Left lung (tissue), 14 donors: ENCODE measurements at places on chromosomes 6 and 20. TPM values are rescaled to one million over a fixed set of nuclear protein-coding genes. Genes with fewer than 3 reads are reported as not detected.

FLRT3 gene
- 63.9 TPM for total RNA-seq

DNA sequence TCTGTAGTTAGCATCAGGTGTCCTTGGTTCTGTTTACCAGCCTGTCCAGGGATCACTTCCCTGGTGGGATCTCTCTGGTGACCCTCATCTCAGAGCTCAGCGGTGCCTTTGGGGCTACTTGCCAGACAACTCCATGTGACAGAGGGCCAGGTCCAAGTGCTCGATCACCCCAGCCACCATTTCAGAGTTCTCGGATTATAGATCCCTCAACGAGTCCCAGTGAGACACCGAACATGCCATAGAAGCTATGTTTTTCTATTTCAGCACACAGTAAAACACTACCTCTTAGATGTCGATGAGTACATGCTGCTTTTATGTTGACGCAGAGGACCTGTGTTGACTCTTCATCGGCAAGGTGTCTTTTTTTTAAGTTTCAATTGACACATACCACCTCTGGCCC lies 170.1 kb upstream of the AKAP12 start:
- H3K27me3 ChIP-seq, result no peaks in the 10 kb centered on the region
- H3K36me3 ChIP-seq, result no peaks in the 10 kb centered on the region
- no peak overlapping the region for H3K4me3 ChIP-seq
- no peak for DNase-seq

GRCh38 chr6:160972111-160972510 lies 19.5 kb upstream of the MAP3K4 start:
- H3K27me3 ChIP-seq, result no peaks in the 10 kb centered on the region
- H3K36me3 ChIP-seq, result no peaks in the 10 kb centered on the region
- H3K4me3 ChIP-seq, result no peak overlapping the region

DNA sequence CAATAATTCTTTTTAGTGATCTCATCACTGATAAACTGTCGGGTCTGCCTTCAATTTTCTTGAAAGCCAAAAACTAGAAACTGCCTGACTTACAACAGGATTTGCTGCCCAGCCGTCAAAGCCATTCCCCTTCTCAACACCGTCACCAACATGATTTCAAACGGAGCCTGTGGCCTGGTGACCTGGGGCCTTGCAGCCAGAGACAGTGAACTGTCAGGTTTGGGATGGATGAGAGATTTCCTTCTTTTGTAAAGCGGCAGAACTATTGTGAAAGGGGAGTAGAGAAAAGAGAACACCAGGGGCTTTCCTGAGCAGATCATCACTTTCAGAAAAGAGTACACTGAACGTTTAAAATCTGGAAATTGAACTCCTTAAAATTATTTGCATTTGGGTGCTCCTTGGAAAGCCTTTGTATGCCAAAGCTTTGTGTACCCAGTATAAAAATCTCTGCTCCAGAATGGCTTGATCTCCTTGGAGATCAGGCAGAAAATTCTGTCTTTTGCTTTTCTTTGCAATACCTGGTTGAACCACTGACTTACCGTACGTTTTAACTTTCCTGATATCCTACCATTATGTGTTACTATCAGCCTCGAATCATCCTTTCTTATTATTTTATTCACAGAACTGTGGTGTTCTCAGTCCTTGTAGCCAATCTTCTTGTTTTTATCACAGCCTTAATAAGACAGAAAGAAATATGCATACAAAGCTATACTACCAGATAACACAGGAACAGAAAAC lies 125.2 kb downstream of the PACRG start:
- no peak for DNase-seq
- no peak overlapping the region for H3K27ac ChIP-seq
- no peaks in the 10 kb centered on the region for H3K27me3 ChIP-seq

MMP24 gene
- 24.9 TPM for total RNA-seq

GRCh38 chr6:148250975-148251685 lies 91.5 kb upstream of the SASH1 start:
- no peak overlapping the region for H3K4me3 ChIP-seq
- no peak for DNase-seq
- H3K27ac ChIP-seq, result no peak overlapping the region
- no peaks in the 10 kb centered on the region for H3K36me3 ChIP-seq
- no peaks in the 10 kb centered on the region for H3K4me1 ChIP-seq

GRCh38 chr20:1491281-1491840 lies at the start of gene SIRPB2:
SIRPB2 (minus strand) TSS chr20:1491420; CDS start chr20:1491359, 61 bp downstream.
- H3K27me3 ChIP-seq, result no peaks in the 10 kb centered on the region
- no peaks in the 10 kb centered on the region for H3K36me3 ChIP-seq
- H3K4me1 ChIP-seq, result peaks cover 55% of the 10 kb centered on the region
- DNase-seq, result no peak

DNA sequence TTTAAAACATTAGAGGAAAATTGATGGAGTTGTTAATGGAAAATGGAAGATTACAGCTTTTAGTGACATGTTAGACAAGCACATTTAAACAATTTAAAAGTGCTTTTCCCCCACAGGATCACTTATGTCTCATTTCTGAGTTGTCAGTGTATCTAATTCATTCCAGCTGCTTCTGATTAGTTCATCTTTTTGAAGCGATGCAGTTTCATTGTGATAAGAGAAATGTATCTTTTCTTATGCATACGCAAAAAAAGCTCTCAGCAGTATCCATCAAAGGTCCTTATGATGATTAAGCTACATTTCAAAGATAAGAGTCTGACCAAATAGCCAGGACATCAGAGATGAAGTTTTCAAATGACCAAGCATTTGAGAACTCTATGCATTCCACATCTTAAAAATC lies 572.6 kb upstream of the SYNCRIP start:
- H3K36me3 ChIP-seq, result no peaks in the 10 kb centered on the region
- no peak overlapping the region for H3K4me3 ChIP-seq
- H3K27ac ChIP-seq, result no peak overlapping the region
- H3K27me3 ChIP-seq, result no peaks in the 10 kb centered on the region
- H3K4me1 ChIP-seq, result no peaks in the 10 kb centered on the region

LAMA4 gene
- 152 TPM for total RNA-seq

DEFB113 gene
- not detected for total RNA-seq

C6orf118 gene
- total RNA-seq, result not detected

- peaks cover 7% of the 10 kb centered on the region for H3K4me1 ChIP-seq
- H3K27ac ChIP-seq, result no peak overlapping the region
- no peaks in the 10 kb centered on the region for H3K27me3 ChIP-seq
- DNase-seq, result no peak
Measured at GRCh38 chr20:48742233-48742632, 85.6 kb downstream of the PREX1 start.

- peaks cover 23% of the 10 kb centered on the region for H3K36me3 ChIP-seq
- no peak for DNase-seq
- H3K27ac ChIP-seq, result no peak overlapping the region
Measured at GRCh38 chr6:161169035-161169434, 104.8 kb downstream of the AGPAT4 start.

NCOA7 gene
- total RNA-seq, result 94.3 TPM

DNA sequence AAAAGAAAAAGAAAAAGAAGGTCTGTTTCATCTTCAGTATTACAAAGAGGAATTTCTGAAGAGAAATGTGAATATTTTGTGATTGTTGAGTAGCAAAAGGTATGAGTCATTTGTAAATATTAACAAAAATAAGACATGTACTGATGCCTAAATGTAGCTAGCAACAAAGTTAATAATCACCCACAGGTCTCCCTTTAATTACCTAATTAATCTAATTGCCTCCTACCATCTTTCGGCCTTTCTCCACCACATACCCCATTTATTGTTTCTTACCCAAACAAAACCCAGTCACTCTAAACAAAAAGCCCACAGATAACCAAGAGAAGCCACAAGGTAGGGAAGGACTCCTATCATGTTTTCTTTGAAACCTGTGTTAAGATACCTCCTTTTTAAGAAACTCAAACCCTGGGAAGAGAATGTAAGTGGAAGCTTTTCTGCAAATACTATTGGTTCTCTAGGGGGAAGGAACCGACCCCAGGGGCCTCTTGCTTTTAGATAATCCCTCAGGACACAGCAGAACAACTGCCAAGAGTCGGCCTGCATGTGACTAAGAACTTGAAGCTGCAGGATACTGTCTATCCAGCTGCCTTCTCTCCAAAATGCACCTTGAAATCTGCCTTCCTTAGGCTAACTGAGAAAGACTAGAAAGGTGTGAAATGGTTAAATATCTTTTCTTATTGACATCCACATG lies 16.1 kb upstream of the STK38 start:
- peaks cover 6% of the 10 kb centered on the region for H3K4me1 ChIP-seq
- no peaks in the 10 kb centered on the region for H3K36me3 ChIP-seq
- H3K27me3 ChIP-seq, result no peaks in the 10 kb centered on the region
- no peak for DNase-seq
- no peak overlapping the region for H3K27ac ChIP-seq

DNA sequence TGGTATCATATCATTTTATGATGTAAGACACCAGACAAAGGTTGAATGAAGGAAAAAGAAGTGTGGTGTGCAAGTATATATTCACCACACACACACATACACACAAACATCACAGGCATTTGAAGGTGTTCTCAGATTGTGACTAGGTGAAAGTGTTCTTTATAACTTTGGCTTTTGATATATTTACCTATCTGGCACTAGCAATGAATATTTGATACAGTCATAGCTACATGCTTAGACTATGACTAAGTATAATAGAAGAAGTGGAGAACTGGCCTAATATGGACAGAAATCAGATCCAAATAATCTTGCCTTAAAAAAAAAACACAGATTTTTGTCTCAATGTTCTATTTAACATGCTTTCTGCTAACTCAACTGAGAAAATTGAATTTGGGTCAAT lies 809.9 kb downstream of the KIF16B start:
- H3K4me1 ChIP-seq, result no peaks in the 10 kb centered on the region
- H3K4me3 ChIP-seq, result no peak overlapping the region
- DNase-seq, result no peak

- H3K27ac ChIP-seq, result no peak overlapping the region
- no peak for DNase-seq
- no peaks in the 10 kb centered on the region for H3K4me1 ChIP-seq
- peaks cover 42% of the 10 kb centered on the region for H3K27me3 ChIP-seq
Measured at GRCh38 chr6:166296035-166296883, 11.9 kb downstream of the PRR18 start.

DNA sequence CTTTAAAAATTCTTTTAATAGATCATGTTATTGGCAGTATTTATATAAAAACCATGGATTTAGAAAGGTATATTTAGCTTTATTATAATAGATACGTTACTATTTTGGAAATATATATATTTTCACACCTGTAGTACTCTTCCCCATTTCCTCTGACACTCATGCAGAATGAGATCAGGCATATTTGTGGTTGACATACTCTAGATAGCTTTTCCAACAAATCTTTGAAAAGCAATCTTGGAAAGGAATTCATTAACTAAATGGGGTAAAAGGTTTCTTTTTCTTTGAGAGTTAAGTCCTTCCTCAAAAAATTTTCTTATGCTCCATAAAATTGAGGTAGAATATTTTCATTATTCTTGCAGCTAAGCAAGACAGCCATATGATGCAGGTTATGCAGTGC lies 14.5 kb downstream of the ASF1A start:
- DNase-seq, result no peak
- peaks cover 93% of the 10 kb centered on the region for H3K36me3 ChIP-seq
- H3K27me3 ChIP-seq, result no peaks in the 10 kb centered on the region
- no peak overlapping the region for H3K27ac ChIP-seq
- H3K4me1 ChIP-seq, result no peaks in the 10 kb centered on the region
- no peak overlapping the region for H3K4me3 ChIP-seq

AGER gene
- 616 TPM for total RNA-seq

- H3K27ac ChIP-seq, result peak overlapping the region; percentile 55
- no peaks in the 10 kb centered on the region for H3K27me3 ChIP-seq
- peak; percentile 82 for DNase-seq
- no peak overlapping the region for H3K4me3 ChIP-seq
- peaks cover 70% of the 10 kb centered on the region for H3K4me1 ChIP-seq
Measured at GRCh38 chr20:10667077-10667401, 6.8 kb downstream of the JAG1 start.

- no peaks in the 10 kb centered on the region for H3K36me3 ChIP-seq
- no peaks in the 10 kb centered on the region for H3K4me1 ChIP-seq
- DNase-seq, result no peak
- H3K4me3 ChIP-seq, result no peak overlapping the region
- no peaks in the 10 kb centered on the region for H3K27me3 ChIP-seq
Measured at GRCh38 chr20:39433466-39433865, 471.3 kb downstream of the DHX35 start.

- no peak for DNase-seq
- no peaks in the 10 kb centered on the region for H3K27me3 ChIP-seq
- H3K27ac ChIP-seq, result no peak overlapping the region
- H3K4me3 ChIP-seq, result no peak overlapping the region
- no peaks in the 10 kb centered on the region for H3K36me3 ChIP-seq
- no peaks in the 10 kb centered on the region for H3K4me1 ChIP-seq
Measured at GRCh38 chr6:16056263-16056870, 72.5 kb upstream of the MYLIP start.

DNA sequence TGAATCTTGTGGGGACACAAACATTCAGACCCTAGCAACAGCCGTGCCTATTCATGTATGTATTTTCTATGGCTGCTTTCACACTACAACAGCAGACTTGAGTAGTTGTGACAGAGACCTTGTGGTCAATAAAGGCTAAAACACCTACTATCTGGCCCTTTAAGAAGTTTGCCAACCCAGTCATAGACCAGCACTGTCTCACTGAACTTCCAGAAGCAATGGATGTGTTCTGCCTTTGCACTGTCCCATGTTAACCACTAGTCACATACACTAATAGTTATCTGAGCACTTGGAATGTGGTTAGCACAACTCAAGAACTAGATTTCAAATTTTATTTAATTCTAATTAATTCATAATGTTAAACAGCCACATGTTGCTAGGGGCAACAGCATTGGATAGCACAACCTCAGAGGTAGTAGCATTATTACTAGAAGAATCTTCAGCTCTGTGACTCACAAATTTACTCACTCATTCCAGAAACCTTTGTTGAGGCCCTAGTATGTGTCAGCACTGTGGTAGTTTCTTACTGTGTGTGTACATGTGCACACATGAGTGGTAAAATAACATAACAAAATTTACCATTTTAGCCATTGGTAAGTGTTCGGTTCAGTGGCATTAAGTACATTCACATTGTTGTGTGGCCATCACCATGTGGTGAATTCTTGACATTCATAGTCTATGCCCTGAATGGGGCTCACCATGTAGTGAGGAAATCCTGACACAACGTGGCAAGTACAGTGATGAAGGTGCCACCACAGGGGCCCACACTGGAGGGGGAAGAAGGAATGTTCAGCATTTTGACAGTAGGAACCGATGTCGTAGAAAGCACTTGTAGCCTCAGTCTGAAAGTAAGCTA lies 107.3 kb downstream of the CEP57L1 start:
- no peaks in the 10 kb centered on the region for H3K36me3 ChIP-seq
- H3K27me3 ChIP-seq, result no peaks in the 10 kb centered on the region
- no peaks in the 10 kb centered on the region for H3K4me1 ChIP-seq
- H3K27ac ChIP-seq, result no peak overlapping the region
